ENCODE measurements at places on chromosomes 1 and 21.
A peak's percentile ranks its signal among the peaks of the same experiment; 100 is the strongest.

DNA sequence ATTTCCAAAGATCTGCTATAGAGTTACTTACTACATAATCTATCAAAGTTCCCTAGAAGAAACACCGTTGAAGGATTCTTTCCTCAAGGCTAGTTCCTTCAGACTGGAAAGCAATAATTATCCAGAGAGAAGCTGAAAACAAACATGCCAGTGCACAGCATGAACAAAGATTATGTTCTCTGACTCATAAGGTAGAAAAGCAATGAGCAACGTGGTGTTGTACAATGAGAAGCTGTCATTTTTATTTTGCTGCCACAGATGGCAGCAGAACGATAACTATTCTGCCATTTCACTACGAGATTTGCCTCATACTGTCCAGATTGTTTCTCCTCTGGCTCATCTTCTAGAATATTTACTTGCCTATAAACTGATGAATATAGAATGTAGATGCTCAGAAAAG lies 10.7 kb downstream of the EXTL2 start:
- no peak for DNase-seq

DNA sequence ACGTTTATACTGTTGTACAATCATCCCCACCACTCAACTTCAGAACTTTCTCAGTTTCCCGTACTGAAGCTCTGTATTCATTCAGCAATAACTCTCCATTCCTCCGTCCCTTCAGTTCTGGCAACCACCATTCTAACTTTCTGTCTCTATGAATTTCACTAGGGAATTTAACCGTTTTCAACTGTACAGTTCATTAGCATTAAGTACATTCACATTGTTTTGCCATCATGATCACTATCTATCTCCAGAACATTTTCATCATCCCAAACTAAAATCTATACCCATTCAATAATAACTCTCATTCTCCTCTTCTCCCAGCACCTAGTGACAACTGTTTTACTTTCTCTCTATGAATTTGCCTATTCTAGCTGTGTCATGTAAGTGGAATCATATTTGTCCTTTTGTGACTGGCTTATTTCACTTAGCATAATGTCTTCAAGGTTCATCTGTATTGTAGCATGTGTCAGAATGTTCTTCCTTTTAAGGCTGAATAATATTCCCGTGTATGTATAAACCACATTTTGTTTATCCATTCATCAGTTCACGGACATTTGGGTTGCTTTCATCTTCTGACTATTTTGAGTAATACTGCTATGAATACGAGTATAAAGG lies 75.0 kb downstream of the CEP350 start:
- no peak for DNase-seq

DNA sequence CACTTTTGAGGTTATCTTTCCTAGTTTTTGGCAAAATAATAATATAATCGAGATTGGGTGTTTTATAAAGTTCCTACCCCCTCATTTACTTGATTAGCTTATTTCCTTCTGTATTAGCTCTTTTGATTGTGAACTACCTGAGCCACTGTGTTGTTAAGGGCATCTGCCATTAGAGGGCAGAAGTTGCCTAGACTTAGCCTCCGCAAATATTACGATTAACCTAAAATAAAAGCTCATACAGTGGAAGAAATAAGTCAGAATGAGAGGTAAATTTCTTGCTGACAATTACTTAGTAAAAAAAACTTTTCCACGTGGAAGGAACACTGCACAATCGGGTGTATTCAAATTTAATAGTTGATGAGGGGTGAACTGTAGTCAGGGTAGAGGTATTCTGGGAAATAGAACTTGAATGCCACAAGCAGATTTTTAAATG lies 2.3 kb downstream of the H3-3A start:
- DNase-seq = no peak

DNA sequence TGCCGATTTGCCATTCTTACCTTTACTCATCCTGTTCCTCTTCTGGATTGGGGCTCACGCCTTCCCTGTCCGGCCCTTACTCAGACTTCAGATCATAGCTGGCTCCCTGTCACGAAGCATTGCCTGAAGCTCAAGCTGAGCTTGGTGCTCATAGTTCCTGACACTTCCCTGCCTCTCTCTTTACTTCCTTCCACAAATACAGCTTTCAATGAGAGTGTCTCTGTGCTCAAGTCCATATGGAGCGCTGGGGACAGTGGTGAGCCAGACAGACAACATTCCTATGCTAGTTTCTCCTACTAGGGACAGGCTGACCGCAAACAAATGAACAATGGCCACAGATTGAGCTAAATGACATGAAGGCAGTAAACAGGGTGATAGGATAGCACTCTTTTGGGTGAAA lies 38.1 kb downstream of the HHAT start:
- DNase-seq = no peak

DNA sequence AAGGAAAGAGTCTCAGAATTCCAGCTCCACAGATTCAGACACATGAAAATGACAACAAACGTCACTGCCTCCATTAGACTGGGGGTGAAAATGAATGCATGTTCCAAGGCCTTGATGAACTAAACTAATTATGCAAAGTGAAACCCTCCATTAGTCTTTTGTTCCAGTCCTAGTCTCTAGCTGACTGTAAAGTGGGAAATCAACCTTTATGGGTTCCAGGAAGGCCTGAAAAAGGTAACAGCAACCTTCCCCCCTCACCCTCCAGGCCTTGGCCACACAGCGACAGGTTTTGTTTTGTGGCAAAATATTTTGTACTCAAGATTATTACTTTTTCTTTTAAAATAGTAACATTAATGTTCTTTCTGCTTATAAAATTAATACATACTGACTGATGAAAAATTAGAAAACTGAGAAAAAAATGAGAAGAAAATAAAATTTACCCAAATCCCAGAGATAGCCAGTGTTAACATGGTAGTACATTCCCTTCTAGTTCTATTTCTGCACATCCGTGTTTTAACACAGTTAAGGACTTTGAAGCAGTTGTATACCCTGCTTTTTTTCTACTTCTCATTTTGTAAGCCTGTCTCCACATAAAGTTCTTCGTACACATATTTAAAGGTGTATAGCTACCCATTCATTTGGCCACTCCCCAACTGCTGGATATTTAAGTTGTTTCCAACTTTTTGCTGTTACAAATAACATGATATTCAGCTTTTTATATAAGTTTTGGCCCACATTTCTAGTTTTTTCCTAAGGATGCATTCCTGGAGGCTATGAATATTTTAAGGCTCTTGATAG lies 60.9 kb downstream of the CD2 start:
- DNase-seq = no peak

DNA sequence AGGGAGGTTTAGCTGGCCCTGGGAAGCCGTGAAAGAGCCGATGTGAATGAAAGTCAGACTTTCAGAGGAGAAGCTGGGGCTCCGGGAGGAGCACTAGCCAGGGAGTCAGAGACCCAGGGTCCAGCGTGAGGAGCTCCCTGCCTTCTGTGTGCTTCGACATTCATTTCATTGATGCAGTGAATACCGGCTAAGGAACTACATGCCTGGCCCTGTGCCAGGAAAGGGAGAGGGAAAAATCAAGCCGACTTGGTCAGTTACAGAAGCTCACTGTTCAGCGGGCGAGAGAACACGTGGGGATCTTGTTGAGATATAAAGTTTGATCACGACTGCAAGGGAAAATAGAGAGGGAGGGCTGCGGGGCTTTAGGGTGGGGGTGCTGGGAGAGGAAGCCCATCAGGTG lies 76.7 kb upstream of the RUNX3 start:
- no peak for DNase-seq

- no peak for DNase-seq
These were observed 1.1 kb upstream of the TMEM167B start for GRCh38 chr1:109089242-109090015.

DNA sequence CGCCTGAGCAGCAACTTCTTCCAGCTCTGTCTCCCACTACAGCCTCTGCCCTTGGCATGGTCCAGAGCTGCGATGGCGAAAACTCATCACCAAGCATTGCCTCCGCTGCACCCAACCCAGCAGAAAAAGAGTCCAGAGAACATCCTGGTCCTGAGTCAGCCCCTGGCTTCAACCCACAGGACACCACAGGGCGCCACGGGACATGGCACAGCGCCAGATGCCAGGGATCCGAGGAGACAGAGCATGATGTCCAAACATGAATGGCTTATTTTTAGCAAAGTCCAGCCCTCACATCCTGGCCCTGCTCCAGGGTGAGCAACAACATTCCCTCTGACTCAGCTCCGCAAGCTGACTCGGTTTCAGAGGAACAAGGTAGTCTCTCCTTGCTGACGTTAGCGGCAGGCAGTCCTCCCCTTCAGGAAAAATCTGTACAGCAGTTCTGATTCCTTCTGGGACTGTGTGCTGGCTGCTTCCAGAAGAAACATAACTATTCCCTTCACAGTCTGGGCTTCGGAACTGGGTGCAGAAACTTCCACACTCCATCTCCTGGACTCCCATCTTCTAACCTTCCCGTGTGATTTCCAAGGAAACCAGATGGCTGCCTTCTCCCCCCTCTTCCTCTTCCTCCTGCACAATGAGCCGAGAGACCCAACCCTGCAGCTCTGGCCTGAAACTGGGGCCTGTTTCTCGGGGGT lies 131.3 kb downstream of the TOMM20 start:
- DNase-seq = no peak

DNA sequence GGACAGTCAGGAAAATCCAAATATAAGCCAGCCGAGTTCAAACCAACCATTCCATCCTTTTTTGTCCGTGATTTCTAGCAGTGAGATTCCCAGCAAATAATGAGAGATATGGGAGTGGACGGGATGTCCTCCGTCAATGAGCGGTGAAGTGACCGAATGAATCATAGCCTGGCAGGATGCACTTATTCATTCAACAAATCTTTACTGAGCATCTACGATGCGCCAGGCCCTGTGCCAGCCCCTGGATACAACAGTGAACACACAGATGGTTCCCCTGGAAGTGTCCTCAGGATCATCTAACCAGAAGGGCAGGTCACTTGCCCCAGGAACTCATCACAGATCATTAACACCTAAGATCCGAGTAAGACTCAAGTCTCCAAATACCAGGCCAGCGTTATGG lies 8.2 kb upstream of the PLEKHA6 start:
- DNase-seq = no peak

GRCh38 chr1:56286506-56286905 lies 292.9 kb downstream of the PLPP3 start:
- no peak for DNase-seq

DNA sequence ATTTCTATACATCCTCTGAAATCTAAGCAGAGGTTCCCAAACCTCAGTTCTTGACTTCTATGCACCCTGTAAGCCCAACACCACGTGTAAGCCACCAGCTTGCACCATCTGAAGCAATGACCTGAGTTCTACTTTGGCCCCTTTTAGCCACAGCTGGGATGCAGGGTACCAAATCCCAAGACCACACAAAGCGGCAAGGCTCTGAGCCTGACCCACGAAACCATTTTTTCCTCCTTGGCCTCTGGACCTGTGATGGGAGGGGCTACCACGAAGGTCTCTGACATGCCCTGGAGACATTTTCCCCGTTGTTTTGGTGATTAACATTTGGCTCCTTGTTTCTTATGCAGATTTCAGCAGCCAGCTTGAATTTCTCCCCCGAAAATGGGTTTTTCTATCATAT lies 38.8 kb downstream of the STXBP3 start:
- no peak for DNase-seq

DNA sequence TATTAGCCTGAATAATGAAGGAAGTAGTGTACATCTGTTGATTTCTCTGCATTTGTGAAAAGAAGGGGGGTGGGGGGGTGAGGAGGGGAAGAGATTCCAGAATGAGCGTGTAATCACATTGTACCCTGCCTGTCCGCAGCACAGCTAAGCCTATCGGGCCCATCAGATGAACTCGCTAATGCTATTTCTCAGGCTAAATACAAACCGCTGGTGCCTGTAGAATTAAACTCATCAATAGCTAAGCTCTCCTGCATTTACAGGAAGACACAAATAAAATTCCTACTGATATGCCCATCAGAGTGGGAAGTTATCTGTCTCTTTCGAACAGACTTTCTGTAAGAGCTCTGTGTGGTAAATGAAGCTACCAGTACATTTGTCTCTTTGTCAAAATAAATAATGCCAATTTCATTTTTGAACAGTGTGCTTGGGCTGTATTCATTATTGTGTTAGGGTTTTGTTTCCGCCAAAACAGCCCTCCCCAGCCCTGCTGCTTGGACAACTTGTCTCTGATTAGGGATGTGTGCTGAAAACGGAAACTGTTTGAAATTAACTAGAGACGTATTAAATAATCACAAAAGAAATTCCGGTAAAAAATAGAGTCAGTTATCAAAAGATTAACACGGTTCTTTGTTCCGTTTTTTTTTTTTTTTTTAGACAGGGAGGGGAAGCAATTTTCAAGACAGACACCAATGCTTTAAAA lies 305.4 kb downstream of the TTLL7 start:
- no peak for DNase-seq

- DNase-seq = no peak
These were observed 34.7 kb upstream of the L1TD1 start for GRCh38 chr1:62159940-62160348.

DNA sequence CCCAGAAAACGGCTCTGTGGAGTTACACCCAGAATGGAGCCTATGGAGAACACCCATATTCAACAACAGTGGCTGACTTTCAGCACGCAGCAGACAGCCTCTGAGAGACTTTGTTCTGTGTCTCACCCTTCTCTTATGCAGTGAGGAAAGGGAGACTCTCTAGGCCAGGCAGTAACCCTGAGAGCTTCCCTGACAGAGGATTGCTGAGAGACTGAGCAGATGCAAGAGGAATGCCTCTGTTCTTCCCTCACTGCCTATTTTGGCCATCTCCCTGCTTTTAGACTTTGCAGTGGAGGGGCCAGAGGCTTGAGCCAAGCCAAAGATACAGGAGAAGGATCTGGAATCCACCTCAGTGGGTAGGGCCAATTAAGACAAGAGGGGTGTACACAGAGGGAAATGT lies 41.8 kb upstream of the SLC16A1 start:
- DNase-seq = no peak

DNA sequence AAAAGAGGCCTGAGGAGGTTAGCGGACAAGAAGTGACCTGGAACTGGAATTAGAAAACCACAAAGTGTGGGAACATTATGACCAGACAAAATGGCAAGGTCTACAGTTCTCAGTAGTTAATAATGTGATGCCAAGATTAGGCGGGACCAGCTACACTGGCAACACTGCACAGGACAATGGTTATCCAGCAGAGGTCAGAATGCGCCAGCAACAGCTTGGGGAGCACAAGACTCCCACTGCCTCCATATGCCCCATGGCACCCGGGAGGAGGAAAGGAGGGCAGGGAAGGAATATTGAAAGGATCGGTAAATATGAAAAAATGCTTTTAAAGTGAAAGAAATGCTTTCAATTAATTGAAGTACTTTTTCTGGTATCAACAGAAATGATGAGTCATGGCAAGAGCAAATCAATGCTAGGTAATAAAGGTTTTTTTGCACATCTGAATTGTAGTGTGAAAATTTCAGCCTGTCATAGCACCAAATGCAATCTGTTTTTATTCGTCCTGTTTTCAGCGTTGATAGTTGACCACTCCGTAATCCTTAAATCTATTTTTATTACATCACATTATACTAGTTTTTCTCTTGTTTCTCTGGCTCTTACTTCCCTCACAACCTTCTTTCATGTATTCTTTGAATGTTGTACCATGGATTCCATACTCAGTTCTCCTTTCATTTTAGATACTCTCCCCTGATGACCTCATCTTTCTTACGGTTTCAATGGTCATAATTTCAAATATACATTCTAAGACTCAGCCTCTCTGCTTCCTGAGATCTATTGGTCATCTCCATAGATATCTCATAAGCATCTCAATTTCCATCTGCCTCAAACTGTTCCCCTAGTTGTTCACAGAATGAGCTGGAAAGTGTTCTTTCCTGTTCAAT lies 30.7 kb downstream of the VCAM1 start:
- DNase-seq = no peak

GRCh38 chr1:17520473-17521319 lies 18.8 kb upstream of the ARHGEF10L start:
- no peak for DNase-seq

GRCh38 chr1:38005195-38006007 lies at the start of gene FHL3:
TSS of gene FHL3 (minus strand) at chr1:38005514. CDS start at chr1:37999412, 6,102 bp downstream.
- peak; percentile 59 for DNase-seq
